Mucosa of descending colon (tissue), 3 donors: ENCODE measurements at places on chromosomes 7 and 10.

GRCh38 chr10:106284802-106285587 lies 879.5 kb downstream of the SORCS1 start:
- no peak for DNase-seq

- no peak for DNase-seq
Observed at GRCh38 chr10:74081941-74082718, 68.5 kb downstream of the AP3M1 start.

DNA sequence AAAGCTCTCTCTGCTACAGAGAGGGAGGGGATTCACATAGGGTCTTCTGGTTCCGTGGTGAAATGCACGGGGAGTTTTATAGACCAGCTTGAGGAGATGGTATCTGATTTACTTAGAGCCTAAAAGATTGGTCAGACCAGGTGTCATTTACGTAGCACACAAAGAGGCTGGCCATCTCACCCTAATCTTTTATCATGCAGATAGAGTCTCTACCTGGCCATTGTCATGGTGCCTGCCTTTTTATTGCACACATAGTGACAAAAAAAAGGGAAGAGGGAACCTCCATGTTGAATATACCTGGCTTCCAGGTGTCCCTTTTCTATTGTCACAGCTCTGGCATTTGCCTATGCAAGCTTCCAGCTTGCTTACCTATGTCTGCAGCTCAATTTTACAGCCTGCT lies 1456.1 kb downstream of the GATA3 start:
- DNase-seq = no peak

DNA sequence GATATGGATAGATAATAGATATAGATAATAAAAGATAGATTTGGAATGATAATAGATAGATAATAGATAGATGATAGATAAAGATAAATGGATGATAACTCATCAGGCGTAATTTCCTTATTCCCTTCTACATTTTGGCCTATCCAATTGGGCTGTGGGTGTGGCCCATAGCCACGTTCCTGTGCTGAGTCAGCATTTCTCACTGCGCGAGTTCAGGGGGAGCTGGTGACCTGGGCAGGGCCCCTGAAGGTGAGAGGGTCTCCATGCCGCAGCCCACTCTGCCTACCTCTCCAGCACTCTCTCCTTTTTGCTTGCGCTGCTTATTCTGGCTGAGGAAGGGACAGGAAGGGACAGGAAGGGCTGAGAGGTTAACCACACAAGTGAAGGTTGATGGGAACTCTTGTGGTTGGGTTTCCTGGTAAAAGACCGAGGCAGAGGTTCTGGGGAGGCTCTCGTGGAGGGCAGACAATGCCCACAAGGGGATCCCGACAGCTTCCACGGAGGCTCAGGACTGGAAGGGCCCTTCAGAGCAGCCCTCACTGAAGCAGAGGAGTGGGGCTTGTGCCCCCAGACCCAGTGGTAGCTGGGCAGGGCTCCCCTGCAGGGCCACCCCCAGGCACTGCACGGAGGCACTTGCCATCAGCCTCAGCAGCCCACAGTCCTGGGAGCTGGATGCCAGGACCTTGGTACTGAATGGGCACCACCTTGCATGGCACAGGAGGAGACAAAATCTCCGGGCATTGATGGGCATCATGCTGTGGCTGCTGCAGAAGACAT lies 247.3 kb upstream of the PITRM1 start:
- DNase-seq = no peak

GRCh38 chr7:29547421-29547820 lies 16.2 kb upstream of the PRR15 start:
- no peak for DNase-seq
